NCI-H82 (cell line): ENCODE measurements at places on chromosomes 3 and 15.
A peak's percentile ranks its signal among the peaks of the same experiment; 100 is the strongest.

- no peak for DNase-seq
These were observed 14.6 kb downstream of the IP6K2 start for GRCh38 chr3:48702320-48702920.

- DNase-seq: no peak
These were observed 46.6 kb upstream of the OSBPL11 start for GRCh38 chr3:125641891-125642290.

DNA sequence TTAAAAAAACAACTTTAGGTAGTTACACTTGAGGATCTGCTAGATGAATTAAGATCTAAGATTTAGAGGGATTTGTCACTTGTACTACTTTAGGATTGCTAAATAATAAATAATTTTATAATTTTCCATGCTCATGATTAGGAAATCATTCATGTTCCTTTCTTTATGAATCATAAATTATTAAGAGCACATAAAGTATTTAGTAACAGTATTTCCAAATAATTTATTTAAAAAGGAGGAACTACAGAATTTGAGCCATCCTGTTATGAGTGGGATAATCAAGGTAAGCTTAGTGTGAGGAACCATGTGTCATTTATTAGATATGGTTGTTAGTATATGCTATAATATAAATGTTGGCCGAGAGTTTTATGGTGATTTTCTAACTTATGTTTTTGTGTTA lies 37.5 kb upstream of the C3orf38 start:
- no peak for DNase-seq

DNA sequence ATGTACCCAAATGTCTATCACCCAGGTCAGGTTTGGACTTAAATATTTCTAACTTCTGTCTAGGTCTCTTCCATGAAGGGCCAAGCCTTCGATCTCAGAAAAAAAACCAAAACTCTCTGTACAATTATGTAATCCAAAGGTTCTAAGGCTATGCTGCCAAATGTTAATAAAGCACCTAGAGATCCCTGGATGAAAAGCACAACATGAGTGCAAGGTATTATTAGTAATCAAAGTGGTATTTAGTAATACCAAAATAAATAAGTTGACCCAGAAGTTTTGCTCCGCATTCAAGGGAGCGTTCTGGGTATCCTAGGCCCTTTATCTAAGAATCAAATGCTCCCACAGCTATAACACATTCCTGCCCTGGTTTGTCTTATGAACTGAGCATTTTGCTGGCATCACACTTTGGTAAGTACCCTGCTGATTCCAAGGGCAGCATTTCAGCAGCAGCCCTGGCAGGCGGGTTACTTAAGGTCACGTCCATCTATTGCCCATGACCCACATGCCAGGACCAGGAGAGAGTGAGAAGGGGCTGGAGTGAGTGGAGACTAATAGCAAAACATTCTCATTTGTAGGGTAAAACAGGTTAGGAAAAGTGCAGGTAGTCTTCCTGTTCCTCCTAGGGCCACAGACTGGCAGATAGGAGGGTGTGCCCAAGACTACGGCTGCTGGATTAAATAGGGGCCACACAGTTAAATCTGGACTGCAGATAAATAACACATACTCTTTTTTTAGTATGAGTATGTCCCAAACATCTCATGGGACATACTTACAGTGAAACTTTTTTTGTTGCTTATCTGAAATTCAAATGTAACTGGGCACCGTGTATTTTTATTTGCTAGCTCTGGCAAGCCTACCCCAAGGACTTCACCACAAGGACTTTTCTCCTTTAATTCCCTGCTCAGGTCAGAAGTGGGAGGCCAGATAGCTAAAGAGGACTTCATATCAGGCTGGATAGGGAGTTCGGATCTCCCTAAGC lies 76.0 kb upstream of the SNRK start:
- no peak for DNase-seq

GRCh38 chr15:89441295-89441812 lies 55.0 kb downstream of the RHCG start:
- peak; percentile 62 for DNase-seq

DNA sequence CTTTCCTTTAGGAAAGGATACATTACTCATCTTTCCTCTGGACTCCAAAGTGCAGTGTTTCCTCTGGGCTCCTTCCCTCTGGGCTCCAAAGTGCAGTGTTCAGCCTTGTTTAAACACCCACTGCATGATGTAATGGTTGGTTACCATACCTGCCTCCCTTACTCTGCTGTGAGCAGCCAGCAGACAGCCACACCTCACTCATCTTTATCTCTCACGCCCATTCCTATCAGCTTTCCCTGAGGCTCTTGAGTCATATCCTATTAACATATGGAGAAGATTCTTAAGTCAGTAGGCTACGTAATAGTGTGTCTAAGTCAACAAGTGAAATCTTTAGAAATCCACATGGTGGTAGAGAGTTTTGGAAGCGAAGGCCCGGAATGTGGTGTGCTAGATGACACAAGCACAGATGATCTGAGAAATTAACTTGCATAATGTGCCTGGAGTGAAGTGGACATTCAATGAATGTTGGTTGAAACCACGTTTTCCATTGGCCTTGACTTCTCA lies 97.2 kb upstream of the CTNNB1 start:
- no peak for DNase-seq

DNA sequence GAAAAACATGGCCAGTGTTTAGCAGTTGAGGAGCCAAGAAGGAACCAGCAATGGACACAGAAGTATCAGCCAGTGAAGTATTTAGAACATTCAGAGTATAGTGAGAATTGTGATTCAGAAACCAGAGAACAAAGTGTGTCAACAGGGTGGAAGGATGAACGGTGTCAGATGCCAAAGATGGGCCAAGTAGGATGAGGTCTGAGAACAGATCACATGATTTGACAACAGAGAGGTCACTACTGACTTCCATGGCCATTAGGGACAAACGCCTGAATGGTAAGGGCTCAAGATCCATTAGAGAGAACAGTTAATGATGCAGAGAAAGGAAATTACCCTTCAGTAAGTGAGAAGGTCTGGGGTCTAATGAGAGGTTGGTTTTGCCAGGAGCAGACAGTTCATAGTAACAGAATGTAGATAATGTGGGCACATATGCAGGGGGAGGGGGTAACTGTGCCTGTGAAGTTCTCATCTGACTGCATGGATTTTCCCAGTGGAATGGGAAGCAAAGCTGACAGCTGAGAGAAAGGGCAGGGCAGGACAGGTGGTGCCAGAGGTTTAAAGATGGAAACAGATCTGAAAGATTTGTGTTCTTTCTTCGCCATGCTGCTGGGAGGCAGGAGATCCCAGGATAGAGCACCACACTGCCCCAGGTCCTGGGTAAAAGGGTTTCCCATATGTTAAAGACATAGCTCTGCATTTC lies 4.8 kb upstream of the ACAD9 start:
- DNase-seq: peak; percentile 26

DNA sequence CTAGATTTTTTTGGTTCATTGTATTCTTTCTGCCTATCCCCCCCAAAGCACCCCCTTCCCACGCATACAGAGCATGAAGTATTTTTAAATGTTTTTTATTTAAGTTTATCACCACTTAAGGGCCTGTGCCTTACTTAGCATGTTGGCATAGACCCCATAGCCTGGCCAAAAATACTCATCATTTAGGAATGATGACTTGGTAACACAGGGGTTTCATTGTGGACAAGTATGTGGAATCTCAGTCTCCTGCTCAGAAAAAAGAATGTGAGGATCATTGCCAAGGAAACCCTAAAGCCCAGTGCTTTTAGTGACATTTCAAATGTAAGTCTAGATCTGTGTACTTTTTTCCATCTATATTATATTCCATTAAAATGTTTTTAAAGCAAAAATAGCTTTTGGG lies 146.3 kb downstream of the ALCAM start:
- no peak for DNase-seq

DNA sequence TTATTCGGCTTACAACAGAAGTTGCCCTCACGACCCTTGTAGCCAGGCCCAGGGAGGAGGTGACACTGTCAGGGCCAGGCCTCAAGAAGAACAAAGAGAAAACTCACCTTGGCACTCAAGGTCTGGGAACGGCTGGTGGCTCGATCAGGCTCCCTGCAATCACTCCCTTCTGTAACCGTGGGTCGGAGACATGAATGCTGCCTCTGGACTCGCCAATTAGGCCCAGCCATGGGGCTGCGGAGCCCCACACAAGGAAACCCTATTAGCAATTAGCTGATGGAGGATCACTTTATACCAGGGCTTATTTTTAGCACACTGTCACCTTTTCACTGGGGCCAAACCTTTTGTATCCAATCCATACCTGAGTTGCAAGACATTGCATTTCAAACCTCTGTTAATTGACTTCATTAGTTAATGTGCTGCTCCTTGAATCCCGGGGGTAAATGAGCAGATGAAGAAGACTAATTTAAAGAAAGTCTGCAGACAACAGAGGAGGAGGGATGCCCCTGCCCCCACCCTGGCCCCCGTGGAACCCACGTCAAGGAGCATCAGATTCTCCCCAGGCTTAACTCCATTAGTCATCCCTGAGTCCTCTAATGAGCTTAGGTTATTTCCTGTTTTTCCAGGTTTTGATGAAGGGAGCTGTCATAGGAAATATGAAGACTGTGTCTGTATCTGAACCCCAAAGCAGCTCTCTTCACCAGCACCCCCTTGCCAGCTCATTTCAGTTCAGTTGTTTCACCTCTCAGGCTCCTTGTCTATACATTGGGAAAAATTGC lies 255.3 kb downstream of the RORA start:
- DNase-seq: peak; percentile 84
